ENCODE measurements at places on chromosomes 5 and 9.

DNA sequence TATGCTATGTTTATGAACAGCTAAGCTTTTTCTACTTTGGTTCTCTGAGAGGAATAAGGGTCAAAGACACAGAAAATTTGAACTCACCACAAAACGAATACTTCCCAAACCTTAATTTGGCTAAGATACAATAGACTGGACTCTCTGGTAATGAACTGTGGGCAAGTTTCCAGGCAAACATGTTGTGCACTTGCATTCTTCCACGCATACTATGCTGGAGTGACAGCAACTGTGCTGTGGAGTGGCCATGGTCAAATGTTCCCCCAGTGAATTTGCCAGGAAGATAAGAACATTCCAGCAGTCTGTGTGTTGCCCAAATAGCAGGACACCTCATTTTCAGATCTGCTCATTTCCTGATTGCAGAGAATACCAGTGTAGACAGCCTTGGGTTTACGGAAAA is 275.3 kb upstream of the IL12B start:
- DNase-seq = no peak

DNA sequence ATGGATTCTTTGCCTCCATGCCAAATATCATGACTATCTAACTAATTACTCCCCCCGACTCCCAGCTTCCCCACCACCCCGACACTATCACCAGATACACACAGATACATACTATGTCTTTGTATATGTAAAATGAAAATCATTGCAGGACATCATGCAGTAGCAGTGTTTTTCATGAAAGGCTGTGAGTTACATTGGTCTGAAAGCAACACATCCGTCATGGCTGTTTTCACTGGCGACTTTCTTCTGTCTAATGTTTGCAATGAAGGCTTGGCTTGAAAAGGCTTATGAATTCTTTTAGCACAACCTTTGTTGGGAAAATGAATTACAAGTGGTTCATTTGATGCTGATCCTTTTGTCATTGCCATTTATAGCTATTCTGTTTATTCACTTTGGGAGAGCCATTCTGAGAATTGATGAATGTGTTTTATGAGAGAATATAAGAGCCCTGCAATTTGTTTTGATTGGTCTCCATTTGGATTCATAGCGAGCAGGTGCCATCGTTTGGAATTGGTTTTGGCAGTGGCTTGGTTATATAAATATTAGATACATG is 103.4 kb downstream of the PIP5K1B start:
- DNase-seq = no peak

DNA sequence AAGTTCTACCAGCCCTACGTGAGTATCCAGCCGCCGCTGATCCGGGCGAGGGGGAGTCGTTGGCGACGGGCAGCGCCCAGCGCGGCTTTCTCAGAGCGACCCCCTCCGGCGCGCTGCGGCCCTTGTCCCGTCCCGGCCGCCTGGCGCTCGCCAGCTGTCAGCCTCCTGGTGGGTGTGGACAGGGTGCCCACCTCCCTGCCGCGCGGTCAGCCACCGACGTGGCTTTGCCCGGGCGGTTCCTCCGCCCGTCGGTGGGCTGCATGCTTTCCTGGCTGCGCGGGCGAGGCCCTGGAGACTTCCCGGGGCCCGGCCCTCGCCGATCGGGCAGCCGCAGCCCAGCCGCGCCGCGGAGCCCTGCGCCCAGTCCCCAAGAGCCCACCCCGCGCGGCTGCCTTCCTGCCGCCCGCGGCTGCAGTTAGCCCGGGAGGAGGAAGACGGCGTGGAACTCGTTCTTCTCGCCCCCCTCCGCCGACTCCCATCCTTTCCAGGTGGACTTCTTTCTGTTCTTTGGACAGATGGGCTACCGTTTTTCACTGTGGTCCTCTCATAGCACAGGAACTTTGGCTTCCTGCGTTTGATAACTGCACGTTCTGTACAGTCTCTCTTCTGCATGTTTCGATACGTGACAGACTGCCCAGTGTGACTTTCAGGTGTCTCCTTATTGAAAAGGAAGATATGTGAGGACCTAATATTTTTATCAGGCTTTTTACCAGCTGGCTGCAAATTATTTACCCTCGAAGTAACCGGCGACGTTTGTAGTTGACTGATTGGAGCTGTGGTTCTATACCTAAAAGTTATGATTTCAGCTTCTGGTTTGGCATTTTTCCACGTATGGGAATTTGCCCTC is 577 bp downstream of the AP3S1 start:
- no peak for DNase-seq

GRCh38 chr5:168076561-168076991 is 214.9 kb upstream of the WWC1 start:
- DNase-seq = no peak

DNA sequence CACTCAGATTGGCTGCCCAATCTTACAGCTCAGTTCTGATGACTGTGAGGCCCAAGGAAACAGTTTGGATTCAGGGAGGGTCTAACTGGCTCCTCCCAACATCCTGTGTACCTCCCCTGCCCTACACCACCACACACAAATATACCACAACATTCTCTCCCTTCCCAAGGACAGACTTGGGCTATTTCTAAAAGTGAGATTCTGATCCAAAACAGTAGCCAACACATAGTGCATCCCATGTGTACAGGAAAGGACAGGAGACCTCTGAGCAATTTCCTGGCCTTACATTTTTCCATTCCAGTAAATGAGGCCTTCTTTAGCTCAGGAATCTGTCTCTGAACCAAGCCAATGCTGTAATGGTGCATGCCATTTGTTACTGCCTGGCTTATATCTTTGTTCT is 20.8 kb downstream of the ZNF366 start:
- DNase-seq = no peak

GRCh38 chr5:56359809-56360685 is 126.9 kb upstream of the ANKRD55 start:
- no peak for DNase-seq

DNA sequence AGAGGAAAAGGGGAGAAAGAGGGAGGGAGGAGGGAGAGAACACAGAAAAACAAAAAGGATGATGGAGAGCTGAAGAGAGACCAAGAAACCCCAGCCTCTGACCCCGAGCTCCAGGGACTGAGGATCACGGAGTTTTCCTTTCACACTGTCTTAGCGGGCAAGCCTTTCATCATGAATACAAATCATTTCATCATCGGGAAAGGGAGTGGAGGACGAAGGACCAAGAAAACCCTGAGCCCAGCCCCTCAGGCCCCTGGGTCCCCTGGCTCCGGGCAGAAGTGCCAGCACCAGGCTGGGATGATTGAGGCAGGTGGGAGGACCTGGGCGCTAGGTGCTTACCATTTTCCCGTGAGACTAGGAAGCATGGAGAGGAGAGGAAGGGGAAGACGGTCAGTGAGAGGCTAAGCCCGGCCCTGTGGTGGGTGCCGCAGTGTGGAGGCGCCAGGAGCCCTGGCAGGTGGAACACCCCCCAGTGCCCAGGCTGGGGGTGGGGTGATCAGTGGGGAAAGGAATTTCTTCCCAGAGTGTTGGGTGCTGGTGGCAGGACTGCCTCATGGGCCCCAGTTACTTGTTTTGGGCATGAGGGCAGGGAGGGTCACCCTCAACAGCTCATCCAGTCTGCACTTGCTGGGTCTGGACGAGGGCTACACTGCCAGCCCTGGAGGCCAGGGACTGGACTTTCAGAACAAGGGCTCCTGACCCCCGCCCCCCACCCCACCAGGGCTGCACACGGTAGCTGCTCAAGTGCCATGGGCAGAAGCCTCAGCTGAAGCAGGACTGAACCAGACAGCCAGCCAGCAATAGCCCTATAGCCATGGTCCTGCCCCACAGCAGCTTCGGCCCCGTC is 49.0 kb upstream of the SARDH start:
- no peak for DNase-seq

GRCh38 chr9:94612071-94612470 is 18.4 kb upstream of the FBP2 start:
- no peak for DNase-seq

GRCh38 chr9:137305060-137305797 is 3.2 kb upstream of the NRARP start:
- peak; percentile 42 for DNase-seq

- no peak for DNase-seq
Measured at GRCh38 chr9:131097126-131097947, 1.0 kb downstream of the AIF1L start.

- no peak for DNase-seq
Measured at GRCh38 chr9:133440874-133441273, 18.7 kb downstream of the ADAMTS13 start.

GRCh38 chr5:141880961-141881801 is 3.0 kb upstream of the PCDH1 start:
- DNase-seq = no peak

GRCh38 chr9:130498298-130498917 is 53.6 kb downstream of the ASS1 start:
- no peak for DNase-seq

- DNase-seq = no peak
Measured at GRCh38 chr5:132800545-132800944, 12.6 kb upstream of the SOWAHA start.

DNA sequence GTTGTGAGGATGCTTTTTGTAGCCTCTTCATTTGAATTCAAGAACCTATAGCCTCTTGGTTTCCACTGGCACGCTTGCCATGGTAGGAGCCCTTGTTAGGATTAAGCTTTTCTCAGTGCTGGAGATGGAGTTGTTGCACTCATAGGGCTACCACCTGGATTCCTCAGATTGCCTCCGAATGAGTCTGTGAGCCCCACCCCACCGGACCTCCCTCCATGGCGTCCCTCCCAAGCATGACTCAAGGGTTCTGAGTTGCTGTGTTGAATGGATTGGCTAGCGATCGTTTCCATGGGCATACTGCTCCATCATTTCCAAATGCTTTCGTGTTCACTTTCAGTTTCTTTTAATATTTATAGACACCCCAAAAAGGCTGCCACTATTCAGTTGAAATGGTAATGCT is 69.9 kb downstream of the DAPK1 start:
- DNase-seq = no peak

- no peak for DNase-seq
Measured at GRCh38 chr9:123716339-123716945, 213.5 kb downstream of the DENND1A start.

- DNase-seq = no peak
Measured at GRCh38 chr5:126538579-126538978, 56.4 kb downstream of the ALDH7A1 start.

GRCh38 chr9:125074976-125075375 is 68.4 kb downstream of the SCAI start:
- DNase-seq = no peak

GRCh38 chr9:136697146-136697820 is 10.0 kb upstream of the AGPAT2 start:
- DNase-seq = no peak

DNA sequence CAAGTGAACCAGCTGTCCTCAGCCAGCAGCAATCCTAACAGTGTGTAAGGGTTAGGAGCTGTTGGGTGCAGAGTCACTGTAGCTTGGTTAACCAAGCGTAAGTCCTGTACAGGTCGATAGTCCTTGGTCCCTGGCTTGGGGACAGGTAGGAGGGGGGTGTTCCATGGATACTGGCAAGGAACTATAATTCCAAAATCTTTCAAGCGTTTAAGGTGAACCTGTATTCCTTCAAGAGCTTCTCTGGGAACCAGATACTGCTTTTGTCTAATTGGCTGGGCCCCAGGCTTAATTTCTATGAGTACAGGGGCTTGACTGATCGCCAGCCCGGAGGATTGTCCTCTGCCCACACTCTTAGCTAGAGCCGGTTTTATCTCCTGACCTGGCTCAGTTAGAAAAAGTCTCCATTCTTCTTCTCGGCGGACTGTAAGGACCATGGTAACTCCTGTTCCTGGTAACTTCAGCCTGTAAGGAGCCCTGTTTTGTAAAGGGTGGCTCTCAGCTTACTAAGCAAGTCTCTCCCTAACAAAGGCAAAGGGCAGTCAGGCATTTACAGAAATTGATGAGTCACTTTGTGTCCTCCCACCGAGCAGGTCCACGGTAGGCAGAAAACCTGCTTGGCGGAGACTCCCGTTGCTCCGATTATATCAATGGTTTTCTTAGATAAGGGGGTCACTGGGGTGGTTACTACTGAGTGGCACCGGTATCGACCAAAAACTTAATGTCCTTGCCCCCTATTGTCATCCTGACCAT is 6.0 kb upstream of the ZNF354C start:
- DNase-seq = no peak

DNA sequence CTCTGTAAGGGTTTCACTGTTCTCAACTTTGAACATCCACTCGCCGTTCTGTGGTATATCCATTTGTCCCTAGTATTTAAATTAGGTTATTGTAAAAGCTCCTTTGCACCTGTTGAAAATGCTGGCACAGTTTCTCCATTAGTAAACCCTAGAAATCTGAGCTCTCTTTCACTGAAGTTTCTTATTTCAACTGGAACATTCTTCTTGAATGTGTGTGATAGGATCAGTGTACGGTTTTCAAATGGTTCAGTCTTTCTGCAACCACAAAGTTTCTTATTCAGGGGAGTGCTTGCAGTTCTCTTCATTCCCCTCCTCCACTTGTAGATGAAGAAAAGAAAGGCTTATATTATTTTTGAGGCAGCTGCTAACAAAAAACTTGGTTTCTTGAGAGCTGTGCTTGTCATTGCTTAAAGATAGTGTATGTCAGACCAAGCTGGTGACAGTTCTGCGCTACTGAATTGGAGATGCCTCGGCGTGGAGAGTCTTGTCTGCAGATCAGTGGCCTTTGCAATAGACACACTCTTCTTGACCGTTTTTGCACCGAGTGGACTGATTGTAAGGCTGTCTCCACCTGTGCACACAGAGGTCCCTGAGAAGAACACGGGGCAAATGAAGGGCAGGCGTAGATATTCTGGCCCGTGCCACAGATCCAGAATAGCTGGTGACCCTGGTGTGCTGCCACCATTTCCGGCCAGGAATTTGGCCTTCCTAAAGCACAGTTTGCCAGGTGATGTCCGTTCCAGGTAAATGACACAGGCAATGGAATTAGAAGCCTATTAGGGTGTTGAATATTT is 102.2 kb downstream of the TRIO start:
- no peak for DNase-seq

All from activated T-cell treated with anti-CD3 and anti-CD28 coated beads for 1 hour (primary cell).